Stimulated activated CD8-positive, alpha-beta memory T cell treated with anti-CD3 and anti-CD28 coated beads, Interleukin-15, amount 100 ng/mL, for 24 hours (primary cell): ENCODE measurements at places on chromosomes 7 and 10.

DNA sequence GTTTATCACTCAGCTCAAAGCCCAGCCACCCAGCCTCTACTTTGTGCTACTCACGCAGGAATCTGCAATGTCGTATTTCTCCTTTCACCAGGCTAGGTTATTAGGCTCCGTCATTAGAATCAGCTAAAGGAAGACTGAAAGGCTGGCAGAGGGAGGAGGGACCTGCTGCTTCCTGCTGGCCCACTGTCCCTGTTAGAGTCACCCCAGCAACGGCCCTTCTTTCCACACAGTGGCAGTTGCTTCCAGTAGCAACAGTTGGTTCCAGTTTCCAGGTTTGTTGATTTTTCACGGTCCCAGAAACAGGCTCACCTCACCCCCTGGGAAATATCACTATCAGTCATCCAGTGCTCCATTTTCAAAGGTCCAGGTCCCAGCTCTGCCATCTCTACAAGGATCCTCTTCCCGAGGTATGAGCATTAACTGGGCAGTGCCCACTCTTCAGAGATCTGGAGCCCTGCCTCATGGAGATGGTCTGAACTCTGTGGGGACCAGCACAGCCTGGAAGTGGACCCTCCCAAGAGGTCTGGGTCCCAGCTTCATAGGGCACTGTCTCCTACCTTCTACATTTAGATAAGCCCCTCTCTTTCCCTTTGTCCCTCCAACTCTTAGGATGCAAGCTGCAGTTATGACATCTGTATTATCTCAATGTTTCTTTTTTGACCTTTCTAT is 15.9 kb downstream of the ODAD2 start:
- no peak for DNase-seq

GRCh38 chr7:132560825-132561529 is 15.3 kb downstream of the PLXNA4 start:
- no peak for DNase-seq

GRCh38 chr10:3400348-3400747 is 227.8 kb upstream of the PITRM1 start:
- no peak for DNase-seq

DNA sequence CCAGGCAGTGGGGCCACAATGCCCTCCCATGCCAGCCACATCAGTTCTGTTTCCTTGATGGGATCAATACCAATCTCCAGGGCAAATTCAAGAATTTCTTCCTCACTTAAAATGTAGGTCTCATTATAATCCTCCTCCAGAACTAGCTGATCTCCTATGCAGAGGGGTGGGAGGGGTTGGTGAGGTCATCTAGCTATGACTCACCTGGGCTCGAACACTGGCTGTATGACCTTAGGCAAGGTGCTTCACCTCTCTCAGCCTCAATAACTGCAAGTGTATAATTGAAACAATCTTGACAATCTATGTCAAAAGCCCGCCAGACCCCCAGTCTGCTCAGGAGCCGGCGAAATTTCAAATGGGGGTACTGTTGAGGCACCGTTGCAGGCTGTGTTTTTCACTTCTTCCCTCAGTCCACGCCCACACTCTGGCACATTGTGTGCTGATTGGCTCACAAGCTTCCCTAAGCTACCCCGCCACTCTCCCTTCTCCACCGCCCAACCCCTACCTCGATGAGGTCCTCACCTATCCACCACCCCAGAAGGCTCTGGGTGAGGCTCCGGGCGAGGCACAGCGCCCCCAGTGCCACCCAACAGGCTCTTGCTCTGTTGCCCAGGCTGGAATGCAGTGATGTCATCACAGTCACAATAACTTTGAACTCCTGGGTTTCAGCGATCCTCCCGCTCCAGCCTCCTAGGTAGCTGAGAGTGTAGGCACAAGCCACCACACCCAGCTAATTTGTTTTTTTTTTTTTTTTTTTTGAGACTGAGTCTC is 70.5 kb downstream of the ZNF22 start:
- no peak for DNase-seq

GRCh38 chr7:157889480-157889879 is 552.7 kb downstream of the DNAJB6 start:
- no peak for DNase-seq

DNA sequence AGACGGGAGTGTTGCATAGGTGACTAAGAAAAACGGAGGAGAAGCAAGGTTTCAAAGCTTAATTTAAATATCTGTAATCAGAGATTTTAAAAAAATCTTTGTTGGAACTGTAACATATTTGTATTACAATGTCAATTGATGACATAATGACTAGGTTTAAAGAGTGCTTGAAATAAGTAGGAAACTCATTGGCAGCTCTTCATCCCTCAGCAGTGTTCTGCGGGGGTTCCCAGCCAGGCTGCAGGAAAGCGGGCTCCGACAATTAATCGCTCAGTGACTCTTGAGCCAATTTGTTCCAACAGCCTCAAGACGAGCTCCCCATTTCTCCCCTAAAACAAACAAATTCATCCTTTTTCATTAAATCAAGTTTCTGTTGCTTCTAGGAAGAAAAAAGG is 22.6 kb downstream of the CPXM2 start:
- no peak for DNase-seq

GRCh38 chr10:5913736-5914135 is 23.7 kb downstream of the FBH1 start:
- no peak for DNase-seq

GRCh38 chr7:138970952-138971351 is 10.2 kb downstream of the KIAA1549 start:
- no peak for DNase-seq

GRCh38 chr10:1287971-1288401 is 231.8 kb downstream of the WDR37 start:
- no peak for DNase-seq
